Foreskin keratinocyte (primary cell): ENCODE measurements at places on chromosomes 2 and 18.

DNA sequence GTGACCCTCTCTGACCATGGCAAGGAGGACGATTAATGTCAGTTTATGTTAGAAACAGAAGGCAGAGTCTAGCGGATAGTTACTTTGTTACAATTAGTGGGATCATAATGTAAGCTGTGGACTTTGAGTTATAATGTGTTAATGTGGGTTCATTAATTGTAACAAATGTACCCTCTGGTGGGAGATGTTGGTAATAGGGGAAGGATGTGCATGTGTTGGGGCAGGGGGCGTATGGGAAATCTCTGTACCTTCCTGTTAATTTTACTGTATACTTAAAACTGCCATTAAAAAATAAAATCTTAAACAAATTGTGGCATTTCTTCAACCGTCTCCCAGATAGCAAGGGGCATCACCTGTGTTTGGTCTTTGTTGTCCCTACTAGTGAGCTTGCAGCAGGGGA is 4.8 kb downstream of the UBE2F start:
- DNase-seq: no peak

- DNase-seq: peak; percentile 73
Observed at GRCh38 chr18:40414155-40414754, 1540.8 kb upstream of the PIK3C3 start.

- DNase-seq: no peak
Observed at GRCh38 chr2:121287146-121287798, 2.3 kb upstream of the TFCP2L1 start.

- no peak for DNase-seq
Observed at GRCh38 chr18:55635439-55635838, 47.4 kb upstream of the TCF4 start.

DNA sequence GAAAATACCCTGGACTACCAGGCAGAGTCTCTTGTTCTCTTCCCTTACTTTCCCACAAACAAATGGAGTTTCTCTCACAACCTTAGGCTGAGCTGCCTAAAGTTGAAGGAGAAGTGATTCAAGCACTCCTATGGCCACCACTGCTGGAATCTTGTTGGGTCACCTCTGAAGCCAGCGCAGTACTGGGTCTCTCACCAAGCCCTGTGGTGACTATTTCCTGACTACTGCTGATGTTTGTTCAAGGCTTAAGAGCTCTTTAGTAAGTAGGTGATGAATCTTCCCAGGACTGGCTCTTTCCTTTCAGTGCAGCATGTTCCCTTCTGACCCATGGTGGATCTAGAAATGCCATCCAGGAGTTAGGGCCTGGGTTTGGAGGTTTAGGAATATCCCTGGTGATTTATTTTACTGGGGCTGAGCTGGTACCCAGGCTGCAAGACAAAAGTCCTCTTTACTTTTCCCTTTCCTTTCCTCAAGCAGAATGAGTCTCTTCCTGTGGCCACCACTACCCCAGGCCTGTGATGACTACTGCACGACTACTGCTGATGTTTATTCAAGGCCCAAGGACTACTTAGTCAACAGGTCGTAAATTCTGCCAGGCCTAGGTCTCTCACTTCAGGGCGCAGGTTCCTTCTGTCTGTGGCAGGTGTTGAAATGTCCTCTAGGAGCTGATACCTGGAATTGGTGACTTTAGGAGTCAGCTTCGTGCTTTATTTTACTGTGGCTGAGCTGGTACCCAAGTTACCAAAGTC is 121.8 kb downstream of the SLC4A10 start:
- DNase-seq: no peak

DNA sequence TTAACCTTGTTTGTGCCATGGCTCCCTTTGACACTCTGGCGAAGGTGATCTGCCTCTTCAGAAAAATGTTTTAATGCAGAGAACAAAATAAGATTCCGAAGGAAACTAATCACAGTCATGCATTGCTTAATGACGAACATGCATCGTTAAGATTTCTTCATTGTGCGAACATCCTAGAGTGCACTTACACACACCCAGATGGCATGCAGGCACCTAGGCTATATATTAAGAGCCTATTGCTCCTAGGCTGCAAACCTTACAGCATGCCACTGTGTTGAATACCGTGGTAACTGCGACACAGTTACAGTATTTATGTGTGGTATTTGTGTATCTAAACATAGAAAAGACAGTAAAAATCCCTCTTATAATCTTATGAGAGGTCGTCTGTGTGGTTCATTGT is 8.3 kb downstream of the ASAP2 start:
- no peak for DNase-seq

- peak; percentile 40 for DNase-seq
Observed at GRCh38 chr2:160751021-160751420, 257.4 kb upstream of the RBMS1 start.

GRCh38 chr2:215590010-215590745 is 154.3 kb upstream of the FN1 start:
- no peak for DNase-seq

DNA sequence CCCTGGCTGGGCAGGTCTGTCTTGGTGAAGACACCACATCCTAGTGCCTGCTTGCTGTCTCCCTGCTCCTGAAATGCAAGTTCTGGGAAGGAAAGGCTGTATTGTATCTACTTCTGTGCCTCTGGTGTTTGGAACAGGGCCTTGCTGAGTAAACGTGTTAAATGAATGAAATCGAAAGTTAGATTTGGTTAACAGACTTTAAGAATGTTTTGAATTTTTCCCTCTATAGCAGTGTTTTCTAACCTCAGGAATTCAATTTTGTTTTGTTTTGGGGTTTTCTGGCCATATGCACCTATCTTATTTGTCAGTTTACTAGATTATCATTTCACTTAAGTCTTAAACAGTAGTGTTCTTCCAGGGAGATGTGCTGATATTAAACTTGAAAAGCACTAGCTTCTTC is 20.7 kb downstream of the FARP2 start:
- no peak for DNase-seq

GRCh38 chr2:3264010-3264744 is 113.4 kb downstream of the EIPR1 start:
- DNase-seq: no peak

- DNase-seq: no peak
Observed at GRCh38 chr2:136658201-136658600, 107.1 kb upstream of the THSD7B start.

DNA sequence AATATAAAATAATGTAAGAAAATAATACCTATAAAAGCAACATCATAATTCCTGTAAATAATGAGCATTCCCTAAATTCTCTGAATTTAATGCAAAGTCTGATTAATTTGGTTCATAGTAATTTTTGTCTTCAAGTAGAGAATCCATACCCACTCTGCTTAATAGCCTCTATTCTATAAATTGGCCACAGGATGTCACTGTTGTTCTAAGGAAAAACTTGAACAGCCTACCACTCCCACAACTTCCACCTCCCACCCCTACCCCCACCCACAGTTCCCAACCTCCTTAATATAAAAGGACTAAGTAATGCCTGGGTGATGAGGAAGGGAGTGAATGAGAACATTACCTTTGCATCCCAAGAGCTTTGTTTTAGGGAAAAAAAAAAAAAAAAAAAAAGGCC is 27.2 kb upstream of the BBS5 start:
- DNase-seq: no peak

DNA sequence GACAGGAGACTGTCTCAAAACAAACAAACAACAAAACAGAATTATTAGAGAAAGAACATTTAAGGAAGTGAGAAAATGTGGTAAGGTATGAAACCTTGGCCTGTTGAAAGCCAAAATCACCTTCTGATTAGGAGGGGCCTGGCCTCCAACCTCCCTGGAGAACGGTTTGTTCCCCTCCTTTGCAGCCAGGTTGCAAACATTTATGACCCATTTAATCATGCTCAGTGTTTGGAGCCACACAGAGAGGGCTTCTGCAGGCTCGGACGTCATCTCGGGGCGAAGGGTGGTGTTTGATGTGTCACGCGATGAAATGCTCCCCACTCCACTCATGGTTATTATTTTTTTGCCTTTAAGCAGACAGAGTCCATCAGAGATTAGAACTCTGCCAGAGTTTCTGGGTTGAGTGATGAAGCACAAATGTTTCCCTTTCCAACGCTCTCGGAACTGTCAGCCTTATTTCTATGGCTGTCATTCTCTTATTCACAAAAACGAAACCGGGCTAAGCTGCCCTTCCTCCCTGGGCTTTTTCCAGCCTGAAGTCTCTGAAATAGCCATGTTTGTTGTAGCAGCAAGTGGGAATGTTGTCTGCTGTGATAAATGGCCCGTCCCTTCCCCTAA is 33.6 kb upstream of the ROCK2 start:
- DNase-seq: no peak

- DNase-seq: peak; percentile 34
Observed at GRCh38 chr2:155815851-155816250, 516.7 kb downstream of the NR4A2 start.

- no peak for DNase-seq
Observed at GRCh38 chr2:69102041-69102593, 89.1 kb downstream of the ANTXR1 start.

DNA sequence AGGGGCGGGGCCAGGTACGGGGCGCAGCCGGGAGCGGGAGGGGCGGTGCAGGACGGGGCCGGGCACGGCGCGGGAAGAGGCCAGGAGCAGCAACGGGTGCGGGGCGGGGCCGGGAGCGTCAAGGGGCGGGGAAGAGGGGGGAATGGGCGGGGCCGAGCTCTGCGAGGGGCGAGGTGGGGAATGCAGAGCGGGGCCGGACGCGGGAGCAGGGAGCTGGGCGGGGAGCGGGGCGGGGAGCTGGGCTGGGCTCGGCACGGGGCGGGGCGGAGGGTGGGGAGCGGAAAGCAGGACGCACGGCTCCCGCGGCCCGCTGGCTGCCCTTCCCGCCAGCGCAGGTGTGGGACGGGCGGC is at the start of gene IMPA2:
Gene IMPA2 (plus strand): TSS at position 316 of the 351 bp plus-strand sequence. CDS start 163 bp downstream, outside the sequence.
- no peak for DNase-seq

GRCh38 chr2:84958135-84959059 is 12.6 kb upstream of the KCMF1 start:
- DNase-seq: peak; percentile 99

GRCh38 chr2:172215172-172215935 is 112.7 kb upstream of the DLX2 start:
- no peak for DNase-seq

- DNase-seq: no peak
Observed at GRCh38 chr18:61991201-61991600, 98.4 kb upstream of the RNF152 start.

DNA sequence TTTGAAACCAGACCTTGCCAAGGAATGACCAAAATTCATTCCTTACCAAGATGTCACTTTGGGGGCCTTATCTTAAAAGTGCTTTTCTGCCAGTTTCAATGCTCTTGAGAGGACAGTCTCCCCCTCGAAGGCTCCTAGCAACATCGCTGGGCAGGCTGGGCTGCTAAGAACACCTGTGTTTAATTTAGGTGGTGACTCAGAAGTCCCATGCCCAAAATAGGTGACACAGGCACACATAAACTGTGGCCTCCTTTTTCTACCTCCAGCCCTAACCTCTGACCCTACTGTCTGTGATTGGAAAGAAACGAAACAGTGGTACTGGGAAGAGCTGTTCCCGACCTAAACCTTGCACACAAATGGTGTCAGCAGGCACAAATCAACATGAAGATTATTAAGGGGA is 28.7 kb upstream of the ROCK2 start:
- no peak for DNase-seq
